Tongue (tissue), 3 donors: ENCODE measurements at places on chromosomes 2 and 18.

- DNase-seq: no peak
Measured at GRCh38 chr2:230124757-230125431, 56.2 kb upstream of the SLC16A14 start.

DNA sequence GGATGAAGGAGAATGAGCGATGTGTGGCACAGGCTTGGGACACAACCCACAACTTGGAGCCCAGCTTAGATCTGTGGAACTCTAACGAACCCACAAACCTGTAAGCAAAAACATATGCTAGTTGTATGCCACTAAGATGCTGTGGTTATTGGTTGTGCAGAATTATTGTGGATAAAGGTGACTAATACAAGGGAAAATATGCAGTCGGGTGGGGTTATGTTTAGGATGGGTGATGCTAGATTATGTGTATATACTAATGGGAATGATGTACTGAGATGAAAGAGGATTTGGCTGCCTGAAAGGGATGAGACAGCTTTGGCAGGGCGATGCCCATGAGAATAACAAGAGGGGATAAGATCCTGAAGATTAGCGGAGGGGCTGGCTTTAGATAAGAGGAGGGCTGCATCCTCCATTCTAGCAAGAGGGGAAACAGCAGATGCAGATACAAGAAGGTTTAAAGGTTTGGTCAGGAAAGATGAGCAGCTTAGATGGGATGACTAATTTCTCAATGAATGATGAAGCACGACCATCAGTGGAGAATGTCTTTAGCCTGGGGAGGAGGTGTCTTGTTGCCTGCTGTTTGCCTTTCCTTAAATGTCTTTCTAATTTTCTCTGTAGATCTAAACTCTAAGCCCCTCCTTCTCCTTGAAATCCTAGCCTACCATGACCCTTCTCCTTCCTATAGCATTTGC lies 49.6 kb downstream of the GALNT14 start:
- no peak for DNase-seq

DNA sequence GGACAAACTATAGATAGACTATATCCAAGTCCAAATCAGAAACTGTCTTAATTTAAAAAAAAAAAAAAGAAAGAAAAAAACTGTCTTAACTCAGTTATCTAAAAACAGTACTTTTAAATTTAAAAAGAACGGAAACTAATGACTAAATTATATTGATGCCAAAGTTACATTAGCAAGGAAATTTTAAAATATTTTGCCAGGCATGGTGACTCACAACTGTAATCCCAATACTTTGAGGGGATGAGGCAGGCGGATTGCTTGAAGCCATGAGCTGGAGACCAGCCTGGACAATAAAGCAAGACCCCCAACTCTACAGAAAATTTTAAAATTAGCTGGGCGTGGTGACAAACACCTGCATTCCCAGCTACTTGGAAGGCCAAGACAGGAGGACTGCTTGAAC lies 30.9 kb downstream of the MEMO1 start:
- DNase-seq: no peak

DNA sequence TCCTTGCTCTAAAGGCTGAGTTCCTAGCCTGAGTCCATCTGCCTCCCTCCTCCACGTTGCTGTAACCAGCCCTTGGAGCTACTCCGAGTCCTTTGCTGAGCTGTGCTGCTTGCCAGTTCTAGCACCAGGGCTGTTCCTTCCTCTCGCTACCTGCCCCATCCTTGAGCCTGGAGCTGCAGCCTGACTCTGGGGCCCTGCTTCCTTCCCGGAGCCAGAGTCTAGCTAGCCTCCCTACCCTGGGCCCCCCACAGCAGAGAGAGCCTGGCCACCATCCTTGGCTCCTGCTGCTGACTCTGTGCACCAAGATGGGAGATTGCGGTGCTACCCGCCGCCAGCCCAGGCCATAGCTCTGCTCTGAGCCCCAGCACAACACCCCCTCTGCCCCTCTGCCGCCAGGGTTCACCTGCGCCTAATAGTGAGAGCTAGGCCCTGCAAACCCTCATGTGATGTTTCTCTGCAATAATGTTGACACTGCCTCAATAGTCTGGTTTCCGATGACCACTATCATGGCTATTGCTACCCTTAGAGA lies 135.9 kb upstream of the ASB18 start:
- DNase-seq: no peak

GRCh38 chr2:176821350-176821749 lies 391.2 kb upstream of the HNRNPA3 start:
- no peak for DNase-seq

DNA sequence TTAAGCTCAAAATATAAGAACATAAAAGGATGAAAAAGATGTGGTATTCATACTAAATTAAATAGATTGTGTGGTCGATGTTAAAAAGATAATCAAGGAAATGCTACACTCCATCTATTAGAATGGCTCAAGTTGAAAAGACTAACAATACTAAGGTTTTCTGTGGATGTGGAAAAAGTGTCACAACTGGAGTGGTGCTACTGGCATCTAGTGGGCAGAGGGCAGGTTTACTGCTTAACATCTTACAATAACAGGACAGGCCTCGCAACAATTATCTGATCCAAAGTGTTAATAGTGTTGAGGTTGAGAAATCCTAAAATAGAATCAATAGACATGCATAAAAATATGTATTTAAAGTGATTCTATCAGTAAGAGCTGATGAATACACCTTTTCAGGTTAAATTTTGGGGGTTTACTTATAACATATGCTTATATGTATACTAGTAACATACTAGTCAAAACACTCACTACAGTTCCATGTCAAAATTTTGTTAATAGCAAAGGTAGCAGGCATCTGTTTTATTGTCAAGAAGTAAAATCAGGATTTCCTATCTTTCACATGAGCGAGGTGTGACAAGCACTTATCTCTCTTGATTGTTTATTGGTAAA lies 91.5 kb upstream of the TMEFF2 start:
- DNase-seq: no peak

DNA sequence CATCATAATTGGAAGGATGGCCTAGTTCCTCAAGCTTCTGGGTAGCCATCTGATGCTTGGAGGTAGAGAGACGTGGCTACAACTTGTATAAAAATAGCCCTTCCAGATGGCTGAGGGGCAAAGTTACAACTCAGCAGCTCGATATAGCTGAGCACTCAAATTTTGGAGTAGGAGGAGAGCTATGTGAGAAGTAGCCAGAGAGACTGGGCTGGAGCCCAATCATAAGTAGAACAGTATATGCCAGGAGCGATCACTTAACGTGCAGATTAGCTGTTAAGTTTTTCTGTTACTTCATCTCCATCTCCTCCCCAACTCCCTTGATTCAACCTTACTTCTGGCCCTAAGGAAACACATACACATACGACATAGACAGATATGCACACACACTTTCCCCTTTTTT lies 28.8 kb downstream of the CNRIP1 start:
- DNase-seq: peak; percentile 71
